ENCODE measurements at places on chromosomes 4 and X.
A peak's percentile ranks its signal among the peaks of the same experiment; 100 is the strongest.

DNA sequence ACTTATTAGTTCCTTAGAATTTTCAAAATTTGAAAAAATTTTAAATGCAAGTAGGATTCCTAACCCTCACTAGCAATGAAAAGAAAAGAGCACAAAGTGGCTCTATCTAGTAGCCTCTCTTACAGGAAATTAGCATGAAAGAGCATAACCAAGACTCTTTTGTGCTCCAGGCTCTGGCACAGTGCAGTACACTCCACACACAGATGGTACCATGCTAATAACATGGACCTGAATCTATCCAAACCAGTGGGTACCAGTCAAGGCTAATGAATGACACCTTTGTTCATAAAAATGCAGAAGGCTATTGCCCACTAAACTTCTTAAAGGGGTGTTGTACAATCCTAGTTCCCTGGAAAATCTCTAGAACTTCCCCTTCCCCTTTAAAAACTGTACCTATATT is 119.0 kb downstream of the MANBA start:
- ATAC-seq, result no peak

GRCh38 chr4:185134307-185134869 is 8.7 kb upstream of the SLC25A4 start:
- peak; percentile 51 for ATAC-seq

DNA sequence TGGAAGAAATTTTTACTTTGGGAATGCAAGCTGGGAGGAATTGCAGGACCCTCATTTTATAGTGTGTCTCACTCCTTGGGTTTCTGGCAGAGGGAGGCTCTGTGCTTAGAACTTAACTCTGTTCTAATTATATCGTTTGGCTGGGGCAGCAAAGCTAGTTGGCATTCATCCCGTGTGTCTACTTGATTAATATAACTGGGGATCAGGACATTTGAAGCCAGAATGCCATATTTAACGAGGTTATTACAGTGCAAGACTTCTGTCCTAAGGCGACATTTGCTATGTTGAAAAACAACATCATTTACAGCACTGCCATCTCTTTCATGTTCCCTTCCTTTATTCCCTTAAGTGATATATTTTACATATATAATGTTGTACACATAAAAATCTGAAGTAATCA is 179.1 kb upstream of the TBC1D9 start:
- ATAC-seq, result no peak

GRCh38 chr4:153349206-153349805 is 4.8 kb downstream of the MND1 start:
- no peak for ATAC-seq
